ENCODE measurements at places on chromosomes 12 and 14.
A peak's percentile ranks its signal among the peaks of the same experiment; 100 is the strongest.

GRCh38 chr12:127064207-127064606, 1202.8 kb upstream of the TMEM132C start:
- DNase-seq, result no peak

DNA sequence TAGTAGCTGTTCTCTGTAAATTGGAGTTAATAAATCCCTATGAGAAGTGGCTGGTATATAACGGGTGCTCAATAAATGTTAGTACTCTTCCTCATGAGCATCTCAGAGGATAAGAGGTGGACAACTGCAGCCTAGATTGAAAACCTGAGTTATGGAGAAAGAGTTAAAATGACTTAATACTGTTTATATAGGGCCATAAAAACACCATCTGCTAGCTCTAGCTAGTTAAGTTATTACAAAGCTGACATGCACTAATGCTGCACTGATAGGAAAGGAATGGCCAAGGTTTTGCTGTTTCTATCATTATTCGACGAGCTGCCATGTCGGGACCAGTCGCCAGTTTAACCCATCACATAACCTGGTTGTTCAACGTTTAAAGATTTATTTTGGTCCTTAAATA, 72.0 kb upstream of the SEL1L start:
- no peak for DNase-seq

DNA sequence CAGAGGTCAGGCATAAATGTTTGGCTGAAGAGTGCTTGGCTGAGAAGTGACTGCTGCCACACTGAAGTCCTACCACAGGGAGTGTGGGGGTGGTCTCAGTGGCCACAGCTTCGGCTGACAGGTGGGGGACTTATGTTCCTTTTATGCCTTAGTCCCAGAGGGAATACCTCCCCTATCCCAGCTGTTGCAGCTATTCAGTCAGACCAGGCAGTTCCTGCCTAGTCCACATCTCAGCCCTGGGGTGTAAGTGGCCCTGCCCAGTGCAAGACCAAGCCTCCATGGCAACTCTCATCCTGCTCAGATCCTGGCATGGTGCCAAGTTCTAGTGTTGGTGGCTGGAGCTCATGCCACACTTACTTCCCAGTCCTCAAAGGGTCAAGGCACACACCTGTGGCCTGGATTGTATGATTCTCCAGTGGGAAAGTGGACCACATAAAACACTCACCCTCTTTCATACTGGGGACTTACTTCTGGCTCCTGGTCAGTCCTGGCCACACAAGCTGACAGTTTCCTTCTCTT, 161.3 kb upstream of the CAND1 start:
- no peak for DNase-seq

- DNase-seq, result peak; percentile 24
These were observed 9.0 kb downstream of the PITPNM2 start for GRCh38 chr12:123141615-123142517.

- DNase-seq, result no peak
These were observed 31.7 kb upstream of the EVL start for GRCh38 chr14:100033347-100034075.

GRCh38 chr12:105104762-105105161, 2.8 kb upstream of the WASHC4 start:
- no peak for DNase-seq

- no peak for DNase-seq
These were observed 181.0 kb downstream of the CFAP54 start for GRCh38 chr12:96670334-96670899.

DNA sequence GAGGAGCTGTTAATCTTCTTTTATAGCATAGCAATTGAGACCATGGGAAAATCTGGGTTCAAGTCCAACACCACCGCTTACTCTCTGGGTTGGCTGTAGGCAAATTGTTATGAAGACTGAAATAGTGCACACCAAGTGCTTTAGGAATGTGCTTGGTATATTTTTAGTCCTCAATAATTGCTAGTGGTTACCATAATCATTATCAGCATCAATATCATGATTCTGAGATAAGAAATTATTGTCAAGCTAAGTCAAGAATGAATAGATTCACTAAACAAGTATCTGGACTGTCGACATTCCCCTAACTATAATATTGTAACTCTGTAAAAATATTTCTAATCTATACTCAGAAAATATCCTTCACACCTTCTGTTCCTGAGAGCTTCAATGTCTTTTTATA, 48.5 kb downstream of the ANO4 start:
- DNase-seq, result no peak

- DNase-seq, result no peak
These were observed 309.6 kb downstream of the TMTC2 start for GRCh38 chr12:82996168-82996812.

GRCh38 chr14:92586963-92587699, 73.5 kb downstream of the RIN3 start:
- no peak for DNase-seq

DNA sequence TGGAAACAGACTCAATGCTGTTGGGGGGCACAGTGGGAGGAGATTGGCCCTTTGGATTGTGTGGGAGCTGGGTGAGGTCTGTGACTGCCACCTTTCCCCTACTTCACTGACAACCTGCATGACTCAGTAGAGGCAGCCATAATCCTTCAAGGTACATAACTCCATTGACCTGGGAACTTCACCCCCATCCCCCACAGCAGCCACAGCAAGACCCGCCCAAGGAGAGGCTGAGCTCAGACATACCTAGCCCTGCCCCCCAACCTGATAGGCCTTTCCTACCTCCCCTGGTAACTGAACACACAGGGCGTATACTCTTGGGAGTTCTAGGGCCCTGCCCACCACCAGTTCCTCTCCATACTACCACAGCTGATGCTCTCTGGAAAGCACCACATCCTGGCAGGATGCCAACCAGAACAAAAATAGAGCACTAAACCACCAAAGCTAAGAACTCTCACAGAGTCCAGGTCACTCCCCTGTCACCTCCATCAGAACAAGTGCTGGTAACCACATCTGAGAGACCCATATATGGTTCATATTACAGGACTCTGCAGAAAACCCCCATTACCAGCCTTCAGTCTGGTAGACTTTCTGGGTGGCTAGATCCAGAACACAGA, 703.9 kb downstream of the FSCB start:
- DNase-seq, result no peak

GRCh38 chr14:68398370-68398769, 394.5 kb downstream of the ZFP36L1 start:
- no peak for DNase-seq

GRCh38 chr12:104682790-104683279, 226.1 kb downstream of the CHST11 start:
- DNase-seq, result no peak

- no peak for DNase-seq
These were observed 149.5 kb downstream of the IPO8 start for GRCh38 chr12:30546121-30546520.

DNA sequence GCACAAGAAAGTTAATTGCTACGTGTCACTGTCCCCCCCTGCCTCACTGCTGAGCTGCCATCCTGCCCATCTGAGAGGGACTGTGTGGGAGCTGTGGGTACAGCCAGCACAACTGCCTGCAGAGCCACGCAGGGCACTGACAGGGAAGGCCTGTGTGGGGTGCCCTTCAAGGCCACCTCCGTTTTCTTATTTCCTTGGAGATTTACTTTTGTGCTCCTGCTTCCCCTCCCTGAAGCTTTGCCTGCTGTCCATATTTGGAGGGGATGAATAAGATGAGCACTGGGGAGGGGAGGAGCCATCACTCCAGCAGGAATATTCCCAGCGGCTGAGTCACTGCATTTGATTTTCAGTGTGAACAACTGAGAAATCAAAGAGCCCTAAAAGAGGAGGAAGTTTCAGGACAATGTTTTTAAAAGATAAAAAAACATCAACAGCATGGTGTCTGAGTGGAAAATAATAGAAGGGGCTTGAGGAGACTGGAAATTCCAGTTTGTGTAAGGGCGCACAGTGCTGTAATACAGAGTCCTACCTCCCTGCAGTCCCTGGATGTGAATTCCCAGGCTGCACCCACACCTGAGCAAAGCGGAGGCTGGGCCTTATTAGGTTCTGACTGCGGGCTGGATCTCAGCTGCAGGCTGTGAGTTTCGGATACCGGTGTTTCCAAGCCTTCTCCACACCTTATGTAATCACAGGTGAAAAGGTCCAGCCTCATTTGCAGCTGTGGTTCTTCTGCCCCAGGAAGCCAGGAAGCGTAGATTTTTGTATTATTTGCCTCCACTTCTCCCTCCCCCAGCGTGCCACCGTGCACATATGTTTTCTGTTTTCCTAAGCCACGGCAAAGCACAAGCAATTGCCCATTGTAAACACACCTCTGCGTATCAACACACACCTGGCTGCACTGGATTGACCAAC, 192.6 kb upstream of the BCL2L14 start:
- no peak for DNase-seq

- no peak for DNase-seq
These were observed 64.6 kb downstream of the ATG14 start for GRCh38 chr14:55347040-55347439.

- DNase-seq, result no peak
These were observed 318.6 kb upstream of the FAR2 start for GRCh38 chr12:28830491-28830890.

- DNase-seq, result no peak
These were observed 99.3 kb downstream of the PELI2 start for GRCh38 chr14:56217380-56218045.

DNA sequence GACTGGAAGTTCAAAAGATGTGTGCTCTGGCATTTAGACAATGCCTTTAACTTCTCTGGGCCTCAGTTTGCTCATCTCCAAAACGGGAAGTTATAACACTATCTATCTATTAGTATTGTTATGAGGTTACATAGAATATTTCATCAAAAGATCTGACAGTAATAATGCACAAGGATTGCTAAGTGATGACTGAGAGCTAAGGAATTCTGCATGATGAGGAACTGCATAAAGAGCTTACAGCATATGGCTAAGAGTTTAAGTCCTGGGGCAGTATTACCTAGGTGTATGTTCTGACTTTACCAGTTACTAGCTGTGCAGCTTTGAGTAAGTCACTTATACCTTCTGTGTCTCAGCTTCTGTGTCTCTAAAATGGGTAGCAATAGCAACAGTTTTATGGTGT, 160.1 kb upstream of the TMPO start:
- no peak for DNase-seq

DNA sequence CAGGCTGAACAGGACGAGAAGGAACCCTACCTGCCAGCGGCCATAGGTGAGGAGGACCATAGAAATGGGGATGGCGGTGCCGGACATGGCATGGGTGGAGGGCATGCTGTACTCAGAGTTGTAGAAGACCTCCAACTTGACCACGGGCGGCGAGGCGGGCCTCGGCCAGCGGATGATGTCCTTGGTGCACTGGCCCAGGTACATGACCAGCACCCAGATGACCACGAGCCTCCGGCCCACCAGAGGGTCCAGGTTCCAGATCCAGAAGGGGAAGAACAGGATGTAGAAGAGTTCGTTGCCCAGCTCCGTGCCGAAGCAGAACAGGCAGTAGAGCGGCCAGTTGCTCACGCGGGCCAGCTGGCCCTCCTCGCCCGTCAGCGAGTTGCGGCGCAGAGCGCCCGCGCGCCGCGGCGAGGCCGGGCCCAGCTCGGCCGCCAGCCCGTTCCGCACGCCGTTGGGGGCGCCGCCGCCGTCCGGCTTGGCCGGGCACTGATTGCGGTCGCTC, 582 bp downstream of the SGPP1 start:
- DNase-seq, result no peak

- no peak for DNase-seq
These were observed 5.0 kb upstream of the CCDC198 start for GRCh38 chr14:57498659-57499058.

DNA sequence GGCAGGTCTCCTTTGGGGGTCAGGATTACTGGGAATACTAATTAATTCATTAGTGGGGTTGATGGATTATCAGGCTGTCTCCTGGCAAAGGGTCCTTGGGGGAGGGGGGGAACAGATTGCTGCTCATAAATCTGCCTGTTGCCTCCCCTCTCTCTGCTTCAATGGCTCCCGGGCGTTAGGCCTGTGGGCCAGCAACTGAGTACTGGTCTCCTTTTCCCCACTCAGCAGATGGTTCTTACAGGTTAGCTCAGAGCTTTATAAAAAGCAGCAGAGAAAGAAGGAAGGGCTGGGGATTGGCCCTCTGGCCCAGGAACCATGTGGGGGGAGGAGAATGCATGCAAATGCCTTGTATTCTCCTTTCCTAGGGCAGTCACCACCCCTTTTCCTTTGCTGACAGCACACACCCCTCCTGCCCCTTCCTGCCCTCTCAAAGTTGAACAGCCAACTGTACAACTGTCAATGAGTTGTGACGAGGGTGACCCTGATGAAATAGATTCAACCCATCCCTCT, 2.3 kb upstream of the NEUROD4 start:
- DNase-seq, result no peak

- DNase-seq, result no peak
These were observed 4.3 kb upstream of the RAPGEF3 start for GRCh38 chr12:47762850-47763465.

DNA sequence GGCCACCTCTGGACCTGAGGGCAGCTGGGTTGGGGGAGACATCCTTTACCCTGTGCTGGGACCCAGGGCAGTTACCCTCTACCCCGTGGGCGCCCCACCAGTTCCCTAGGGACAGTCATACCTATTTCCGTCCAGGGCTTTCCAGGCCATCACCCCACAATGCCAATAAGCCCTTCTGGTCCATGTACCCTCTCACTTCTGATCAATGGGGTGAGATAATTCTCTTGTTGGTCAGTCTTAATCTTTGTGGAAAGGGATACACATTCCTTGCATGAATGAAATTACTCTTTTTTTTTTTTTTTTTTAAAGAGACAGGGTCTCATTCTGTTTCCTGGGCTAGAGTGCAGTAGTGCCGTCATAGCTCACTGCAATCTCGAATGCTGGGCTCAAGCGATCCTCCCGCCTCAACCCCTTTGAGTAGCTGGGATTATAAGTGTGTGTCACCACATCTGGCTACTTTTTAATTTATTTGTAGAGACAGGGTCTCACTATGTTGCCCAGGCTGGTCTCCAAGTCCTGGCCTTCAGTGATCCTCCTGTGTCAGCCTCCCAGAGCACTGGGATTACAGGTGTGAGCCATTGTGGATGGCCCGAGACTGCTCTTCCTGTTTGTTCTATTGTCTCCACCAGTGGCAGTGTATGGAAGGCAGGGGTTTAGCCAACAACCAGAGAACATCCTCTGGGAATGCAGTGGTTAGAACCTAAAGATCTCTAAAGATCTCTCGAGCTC, 46.3 kb upstream of the STON2 start:
- DNase-seq, result no peak

- no peak for DNase-seq
These were observed 60.7 kb upstream of the CAND1 start for GRCh38 chr12:67208281-67209067.

DNA sequence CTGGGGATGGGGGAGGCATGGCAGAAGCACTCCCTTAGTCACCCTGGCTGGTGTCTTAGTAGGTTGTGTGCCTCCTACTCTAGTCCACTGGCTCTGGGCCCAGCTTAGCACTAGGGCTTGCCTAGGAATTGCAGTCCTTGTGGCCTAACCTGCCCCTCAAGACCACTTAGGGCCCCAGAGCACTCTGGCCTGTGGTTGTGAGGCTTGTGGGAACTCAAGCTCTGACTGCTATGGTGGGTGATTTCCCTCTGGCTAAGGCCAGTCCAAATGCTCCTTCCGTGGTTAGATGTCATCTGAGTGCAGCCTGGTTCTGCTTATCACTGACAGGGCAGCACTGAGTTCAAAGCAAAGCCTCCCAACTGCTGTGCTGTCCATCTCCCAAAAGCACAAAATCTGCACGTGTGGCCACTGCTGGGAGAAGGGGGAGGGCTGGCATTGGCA, 20.2 kb downstream of the FGD4 start:
- no peak for DNase-seq

- no peak for DNase-seq
These were observed 87.5 kb downstream of the SETD3 start for GRCh38 chr14:99393059-99393655.

GRCh38 chr14:72644758-72645489, 249.0 kb downstream of the DPF3 start:
- DNase-seq, result no peak

GRCh38 chr12:31853520-31853919, 105.7 kb upstream of the RESF1 start:
- DNase-seq, result no peak

GRCh38 chr12:27922531-27923139, 49.9 kb downstream of the PTHLH start:
- peak; percentile 39 for DNase-seq
